Fibroblast of skin of scalp (primary cell): ENCODE measurements at places on chromosomes 2 and 18.

DNA sequence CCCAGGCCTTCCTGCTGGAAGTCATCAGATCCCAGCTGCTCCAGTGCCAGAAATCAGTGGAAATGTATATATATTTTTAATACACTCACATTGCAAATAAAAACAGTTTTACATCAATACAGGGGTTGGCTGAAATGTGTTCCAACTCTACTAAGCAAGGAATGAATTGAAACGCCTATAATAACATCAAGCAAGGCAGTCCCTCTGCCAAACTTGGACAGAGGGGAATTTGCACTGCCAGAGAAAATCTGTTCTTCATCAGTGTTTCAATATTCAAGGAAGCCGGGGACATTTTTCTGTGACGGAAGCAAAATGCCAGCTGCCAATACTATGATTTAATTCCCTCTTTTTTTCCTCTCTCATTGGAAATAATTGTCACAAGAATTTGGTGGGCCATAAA lies 335.3 kb downstream of the TNS1 start:
- DNase-seq, result peak; percentile 90

GRCh38 chr2:159010340-159010739 lies 41.9 kb downstream of the TANC1 start:
- DNase-seq, result peak; percentile 76

DNA sequence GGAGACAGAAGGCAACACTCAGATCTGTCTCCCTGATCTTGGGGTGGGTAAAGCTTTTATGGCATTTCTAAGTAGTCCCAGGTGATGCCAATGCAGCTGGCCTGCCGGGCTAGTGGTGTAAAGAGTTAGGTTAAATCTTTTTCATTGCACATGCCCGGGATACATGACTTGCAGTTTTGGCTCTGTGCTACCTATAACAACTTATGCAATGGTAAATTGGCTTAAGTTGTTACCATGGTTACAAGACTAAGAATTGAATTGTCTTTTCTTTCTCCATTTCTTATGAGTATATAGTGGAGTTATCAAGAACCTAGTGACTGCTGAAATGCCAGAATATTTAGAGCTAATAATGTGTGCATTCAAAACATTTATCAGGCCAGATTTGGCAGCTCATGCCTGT lies 5.3 kb upstream of the FAM110C start:
- no peak for DNase-seq

GRCh38 chr18:9115984-9116383 lies 13.5 kb downstream of the NDUFV2 start:
- DNase-seq, result no peak

GRCh38 chr2:183291436-183291835 lies 167.2 kb downstream of the NUP35 start:
- DNase-seq, result peak; percentile 8

- DNase-seq, result peak; percentile 89
These were observed 79.2 kb downstream of the LAMA1 start for GRCh38 chr18:7038330-7038851.

- DNase-seq, result no peak
These were observed 18.4 kb downstream of the STK25 start for GRCh38 chr2:241489733-241490680.

GRCh38 chr18:13473751-13474150 lies 252.6 kb downstream of the FAM210A start:
- DNase-seq, result no peak
